ENCODE measurements at places on chromosomes 1 and 21.
A peak's percentile ranks its signal among the peaks of the same experiment; 100 is the strongest.

DNA sequence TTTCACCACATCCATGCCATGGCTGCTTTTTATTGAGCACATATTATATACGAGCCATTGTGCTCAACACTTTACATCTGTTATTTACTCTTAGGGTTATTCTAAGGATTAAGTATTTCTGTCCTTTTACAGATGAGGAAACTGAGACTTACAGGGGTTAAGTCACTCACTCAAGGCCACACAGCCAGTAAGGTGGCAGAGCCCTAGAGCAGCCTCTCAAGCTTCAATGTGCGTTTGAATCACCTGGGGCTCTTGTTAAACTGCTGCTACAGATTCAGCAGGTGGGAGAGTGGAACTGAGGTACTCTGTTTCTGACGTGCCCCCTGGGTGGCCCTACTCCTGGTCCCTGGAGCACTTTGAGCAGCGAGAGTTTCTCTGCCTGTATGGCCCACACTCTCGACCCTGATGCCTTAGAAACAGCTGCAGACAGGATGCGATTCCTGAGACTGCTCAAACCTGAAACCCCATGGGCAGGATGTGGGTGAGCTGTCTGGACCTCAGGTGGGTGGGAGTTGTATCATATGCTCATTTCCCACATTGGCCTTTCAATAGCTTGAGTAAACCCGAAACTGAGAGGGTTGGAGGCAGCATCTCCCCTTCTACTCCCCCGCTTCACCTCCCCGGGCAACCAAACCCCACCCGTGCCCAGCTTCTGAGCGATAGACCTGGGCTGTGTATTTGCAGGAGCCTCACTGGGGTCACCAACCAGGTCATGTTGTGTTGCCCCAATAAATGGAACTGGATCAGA is 59.3 kb downstream of the MAN1C1 start:
- DNase-seq, result peak; percentile 42

- DNase-seq, result no peak
These were observed 801 bp upstream of the ANXA9 start for GRCh38 chr1:150981177-150981804.

- DNase-seq, result no peak
These were observed 586.3 kb downstream of the ADGRL2 start for GRCh38 chr1:82387012-82387366.

- DNase-seq, result no peak
These were observed 179.2 kb upstream of the FMN2 start for GRCh38 chr1:239912471-239912870.

- no peak for DNase-seq
These were observed 416.3 kb upstream of the ESRRG start for GRCh38 chr1:217139513-217139912.

DNA sequence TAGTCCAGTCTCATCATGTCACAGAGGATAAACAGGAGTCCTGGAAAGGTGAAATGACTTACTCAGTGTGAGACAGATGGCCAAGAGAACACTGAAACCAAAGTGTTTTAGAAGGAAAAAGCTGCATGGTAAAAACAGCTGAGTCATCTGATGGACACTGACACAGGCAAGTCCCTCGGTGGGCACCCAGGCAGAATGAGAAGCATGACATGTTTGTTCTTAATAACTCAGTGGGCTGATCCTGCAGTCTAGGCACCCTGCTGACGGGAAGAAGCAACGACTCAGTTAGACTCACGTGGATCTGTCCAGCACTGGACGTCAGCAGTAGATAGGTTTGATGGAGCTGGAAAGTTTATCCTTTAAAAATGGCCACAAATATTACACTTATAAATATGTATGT is 116.9 kb downstream of the RGS7 start:
- no peak for DNase-seq

- no peak for DNase-seq
These were observed 69.3 kb downstream of the RPS6KC1 start for GRCh38 chr1:213120386-213120785.

- DNase-seq, result no peak
These were observed 2.2 kb upstream of the C1QC start for GRCh38 chr1:22641247-22641646.

- DNase-seq, result no peak
These were observed 595 bp downstream of the AK2 start for GRCh38 chr1:33036051-33036525.

DNA sequence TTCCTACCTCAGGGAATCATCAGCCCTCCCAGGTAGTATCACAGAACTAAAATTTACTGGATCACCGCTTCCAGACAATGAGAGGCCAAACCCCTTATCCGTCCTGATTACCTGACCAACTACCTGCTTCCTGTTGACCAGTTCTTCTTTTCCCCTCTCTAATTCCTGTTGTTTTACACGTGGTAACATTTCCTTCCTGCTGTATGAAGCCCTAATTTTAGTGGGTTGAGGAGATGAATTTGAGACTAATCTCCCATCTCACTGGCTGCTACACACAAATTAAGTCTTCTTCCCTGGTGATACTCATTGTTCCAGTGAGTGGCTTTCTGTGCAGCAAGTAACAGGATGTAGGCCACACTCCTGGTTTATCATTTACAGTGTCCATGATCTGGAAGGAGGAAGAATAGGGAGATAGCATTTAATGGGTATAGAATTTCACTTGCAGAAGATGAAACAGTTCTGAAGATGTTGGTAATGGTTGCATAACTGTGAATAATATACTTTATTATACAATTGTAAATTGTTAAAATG is 2112.9 kb downstream of the NCAM2 start:
- DNase-seq, result no peak

DNA sequence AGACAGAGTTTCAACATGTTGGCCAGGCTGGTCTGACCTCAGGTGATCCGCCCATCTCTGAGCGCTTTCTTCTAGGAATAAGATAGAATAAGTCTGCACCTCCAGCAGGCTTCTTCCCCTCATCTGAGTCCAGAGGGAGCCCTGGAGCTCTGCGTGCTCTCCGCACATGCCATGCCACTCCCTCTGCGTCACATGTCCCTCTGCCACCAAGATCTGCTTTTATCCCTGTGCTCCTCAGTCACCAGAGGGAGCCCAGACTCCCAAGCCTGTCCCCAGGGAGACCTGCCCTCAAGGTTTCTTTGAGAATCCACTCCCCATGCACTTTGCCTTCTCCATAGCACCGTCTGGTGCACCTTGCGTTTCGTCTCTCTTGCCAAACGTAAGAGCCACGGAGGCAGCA is 213.0 kb downstream of the CAMTA1 start:
- DNase-seq, result no peak

GRCh38 chr1:228488125-228488817 is 1.1 kb downstream of the RNF187 start:
- no peak for DNase-seq

DNA sequence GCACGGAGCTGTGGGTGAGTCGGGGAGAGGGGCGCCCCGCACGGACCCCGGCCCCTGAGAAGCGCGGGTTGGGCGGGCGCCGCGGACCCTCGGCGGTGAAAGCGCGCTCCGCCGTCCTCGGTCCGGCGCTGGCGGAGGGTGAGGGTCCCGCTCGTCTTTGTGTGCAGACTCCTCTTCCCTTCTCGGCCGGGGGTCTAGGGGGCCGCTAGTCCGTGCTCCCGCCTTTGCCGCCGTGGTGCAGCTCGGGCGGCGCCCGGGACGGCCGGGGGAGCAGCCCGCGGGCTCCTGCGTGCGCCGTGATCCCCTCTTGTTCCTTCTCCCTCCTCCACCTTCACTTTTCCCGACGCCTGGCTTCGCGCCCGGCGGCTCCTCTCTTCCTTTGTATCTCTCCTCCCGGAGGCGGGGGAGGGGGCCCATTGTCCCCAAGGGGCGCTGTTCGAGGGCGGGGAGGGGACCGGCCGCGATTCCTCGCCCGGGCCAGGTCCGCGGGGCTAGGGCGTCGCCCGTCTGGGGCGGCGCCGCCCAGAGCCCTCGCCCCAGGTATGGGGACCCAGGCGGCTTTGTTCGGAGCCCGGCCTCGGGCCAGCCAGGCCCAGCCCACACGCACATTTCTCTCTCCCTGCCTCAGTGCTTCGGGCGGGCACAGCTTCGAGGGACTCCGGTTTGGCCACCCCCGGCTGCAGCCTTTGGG is 519 bp downstream of the FNBP1L start:
- no peak for DNase-seq

DNA sequence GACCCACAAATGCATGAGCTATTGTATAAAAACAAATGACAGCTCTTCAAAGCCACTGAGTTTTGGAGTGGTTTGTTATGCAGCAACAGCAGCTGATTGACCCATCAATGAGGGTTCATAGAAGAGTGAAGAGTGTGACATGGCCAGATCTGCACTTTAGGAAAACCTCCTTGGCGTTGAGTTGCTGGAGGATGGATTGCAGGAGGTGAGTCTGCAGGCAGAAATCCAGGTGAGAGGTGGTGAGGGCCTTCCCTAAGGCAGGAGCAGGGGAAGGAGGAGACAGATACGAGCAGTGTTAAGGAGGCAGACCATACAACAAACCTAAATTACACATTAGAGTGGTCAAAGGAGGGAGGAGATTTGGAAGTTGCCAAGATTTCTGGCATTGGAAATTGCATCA is 169.3 kb upstream of the CSF3R start:
- DNase-seq, result no peak

DNA sequence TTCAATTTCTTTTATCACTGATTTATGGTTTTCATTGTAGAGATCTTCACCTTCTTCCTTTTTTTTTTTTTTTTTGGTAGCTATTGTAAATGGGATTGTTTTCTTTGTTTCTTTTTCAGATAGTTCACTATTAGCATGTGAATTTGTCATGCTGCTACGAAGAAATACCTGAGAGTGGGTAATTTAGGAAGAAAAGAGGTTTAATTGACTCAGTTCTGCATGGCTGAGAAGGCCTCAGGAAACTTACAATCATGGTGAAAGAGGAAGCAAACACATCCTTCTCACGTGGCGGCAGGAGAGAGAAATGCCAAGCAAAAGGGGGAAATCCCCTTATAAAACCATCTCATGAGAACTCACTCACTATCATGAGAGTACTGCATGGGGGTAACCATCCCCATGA is 66.4 kb downstream of the DAB1 start:
- DNase-seq, result no peak

DNA sequence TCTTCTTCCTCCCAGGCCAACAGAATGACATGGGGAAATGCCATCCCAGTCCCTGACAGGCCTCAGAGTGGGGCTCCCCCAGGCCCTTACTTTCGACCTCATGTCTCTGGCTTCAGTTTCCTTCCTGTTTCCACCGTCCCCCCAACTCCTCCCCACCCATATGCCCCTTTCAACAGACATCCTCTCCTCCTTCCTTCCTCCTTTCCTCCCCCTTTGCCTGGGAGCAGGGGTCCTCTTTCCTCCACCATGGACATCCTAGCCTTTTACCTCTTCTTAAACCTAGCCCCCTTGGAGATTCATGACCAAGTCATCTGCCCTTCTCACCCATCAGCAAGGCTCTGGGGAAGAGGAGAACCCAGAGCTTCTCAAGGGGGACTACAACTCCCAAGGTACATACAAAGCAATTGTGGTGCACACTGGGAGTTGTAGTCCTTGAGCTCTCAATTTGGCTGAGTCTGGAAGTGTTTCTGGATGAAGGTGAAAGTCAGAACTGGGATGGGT is 4.0 kb downstream of the ZBTB7B start:
- no peak for DNase-seq

GRCh38 chr1:72433591-72433990 is 151.3 kb upstream of the NEGR1 start:
- DNase-seq, result no peak

GRCh38 chr21:37368541-37369279 is 2.1 kb downstream of the DYRK1A start:
- DNase-seq, result no peak

GRCh38 chr1:60891281-60891680 is 191.1 kb upstream of the NFIA start:
- DNase-seq, result no peak

DNA sequence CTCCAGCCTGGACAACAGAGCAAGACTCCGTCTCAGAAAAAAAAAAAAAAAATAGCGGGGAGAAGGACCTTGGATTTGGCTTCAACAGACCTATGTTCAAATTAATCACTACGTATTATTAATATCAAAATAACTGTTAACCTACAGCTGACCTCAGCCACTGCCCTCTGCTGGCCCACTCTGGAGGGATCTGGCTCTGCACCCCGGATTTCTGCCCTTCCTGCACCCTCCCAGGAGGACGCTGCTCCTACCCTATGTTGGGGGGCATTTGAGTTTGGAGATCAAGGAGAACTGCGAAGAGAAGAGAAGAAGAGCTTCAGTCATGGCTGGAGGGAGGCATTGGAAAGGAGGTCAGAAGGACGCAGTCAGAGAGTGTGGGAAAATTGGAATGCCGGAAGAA is 96.7 kb downstream of the PSMG1 start:
- no peak for DNase-seq

- no peak for DNase-seq
These were observed 155.9 kb downstream of the LYPLAL1 start for GRCh38 chr1:219329578-219329977.

DNA sequence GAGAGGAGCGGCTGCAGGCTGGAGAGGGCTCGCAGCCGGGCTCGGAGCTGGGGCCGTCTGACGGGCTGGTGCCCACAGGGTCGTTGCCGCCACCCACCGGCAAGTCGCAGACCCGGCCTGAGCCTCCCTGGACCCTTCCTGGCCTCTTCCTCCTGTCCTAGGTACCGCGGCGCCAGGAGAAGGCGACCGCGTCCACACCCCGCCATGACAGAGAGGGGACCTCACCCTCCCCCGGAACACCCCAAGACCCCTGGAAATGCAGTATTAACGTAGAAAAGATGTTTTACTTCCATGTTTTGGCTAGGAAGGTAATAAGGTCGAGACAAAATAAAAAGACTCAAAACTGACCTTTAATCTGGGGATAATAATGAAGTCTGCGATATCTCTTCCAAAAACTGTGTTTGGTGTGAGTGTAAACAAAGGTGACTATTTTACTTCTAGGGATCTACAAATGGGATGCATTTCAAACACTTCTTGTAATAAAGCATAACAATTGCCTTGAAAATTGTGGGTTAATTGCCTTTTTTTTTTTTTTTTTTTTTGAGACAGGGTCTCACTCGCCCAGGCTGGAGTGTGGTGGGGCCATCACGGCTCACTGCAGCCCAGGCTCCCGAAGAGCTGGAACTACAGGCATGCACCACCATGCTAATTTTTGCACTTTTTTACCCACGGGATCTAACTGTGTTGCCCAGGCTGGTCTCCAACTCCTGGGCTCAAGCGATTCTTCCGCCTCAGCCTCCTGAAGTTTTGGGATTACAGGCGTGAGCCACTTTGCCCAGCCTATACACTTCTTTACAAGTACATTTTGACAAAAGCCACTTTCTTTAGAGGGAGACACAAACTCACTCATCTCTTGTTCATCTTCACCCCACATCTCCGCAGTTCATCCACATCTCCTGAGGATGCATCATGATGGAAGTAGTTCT is 838 bp upstream of the RSRP1 start:
- DNase-seq, result no peak

Data from stimulated activated CD4-positive, alpha-beta T cell treated with anti-CD3 and anti-CD28 coated beads, Interleukin-1b, Interleukin-23, amount 100 ng/mL, for 24 hours (primary cell).